ENCODE measurements at places on chromosomes 2 and 18.

GRCh38 chr2:190938771-190939335 lies 58.2 kb downstream of the GLS start:
- no peak for DNase-seq

DNA sequence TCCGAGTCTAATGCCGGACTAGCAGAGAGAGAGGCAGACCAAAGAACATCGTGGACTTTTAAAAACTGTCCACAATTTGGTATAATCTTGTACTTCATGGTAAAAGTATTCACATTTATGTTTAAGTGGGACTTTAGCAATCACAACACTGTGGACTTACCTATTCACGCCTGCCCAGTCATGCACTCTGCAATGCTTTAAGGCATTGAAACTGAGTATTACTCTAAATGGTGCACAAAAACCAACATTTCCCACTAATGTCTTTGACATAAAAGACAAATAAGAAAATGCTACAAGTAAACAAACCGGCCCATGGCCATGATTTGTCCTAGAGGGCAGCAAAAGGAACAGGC lies 91.3 kb downstream of the ACVR1 start:
- no peak for DNase-seq

DNA sequence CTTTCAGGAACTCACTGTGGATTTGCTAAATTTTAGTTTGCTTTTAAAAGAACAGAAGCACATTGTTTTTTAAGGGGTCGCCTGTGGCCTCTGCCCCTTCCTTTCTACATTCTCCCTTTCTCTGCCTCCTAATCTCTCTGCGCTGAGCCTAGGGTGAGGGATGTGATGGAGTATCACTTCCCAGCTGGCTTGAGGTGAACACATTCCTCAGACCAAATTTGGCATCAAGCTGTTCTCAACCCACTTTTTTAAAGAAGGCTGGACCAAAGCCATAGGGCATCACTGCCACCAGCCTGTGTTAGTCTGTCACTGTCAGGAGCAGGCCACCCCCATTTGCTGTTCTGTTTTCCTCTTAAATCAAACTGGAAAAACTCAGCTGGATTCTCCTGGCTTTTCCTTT lies 27.4 kb downstream of the EIF4E2 start:
- no peak for DNase-seq

- DNase-seq, result no peak
Measured at GRCh38 chr18:48813833-48814489, 136.8 kb downstream of the SMAD7 start.

DNA sequence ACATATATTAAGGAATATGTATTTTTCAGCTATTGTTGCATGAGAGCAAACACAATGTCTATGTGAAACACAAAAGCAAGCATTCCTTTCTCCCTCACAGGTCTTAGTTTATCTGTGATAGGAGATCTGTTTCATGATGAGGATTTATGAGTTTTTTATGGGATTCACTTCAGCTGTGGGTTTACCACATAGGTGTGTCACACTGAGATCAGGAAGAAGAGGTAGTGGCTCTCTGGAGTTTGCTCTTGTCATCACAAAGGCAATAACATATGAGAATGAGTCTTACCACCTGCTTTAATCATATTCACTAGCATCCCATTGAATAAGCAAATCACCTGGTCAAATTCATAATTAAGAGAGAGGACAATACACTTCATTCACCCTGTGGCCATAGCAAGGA lies 960.3 kb upstream of the SLC39A10 start:
- no peak for DNase-seq

GRCh38 chr2:221486106-221486505 lies 86.0 kb downstream of the EPHA4 start:
- no peak for DNase-seq

GRCh38 chr2:6301426-6301825 lies 564.3 kb downstream of the CMPK2 start:
- DNase-seq, result no peak

GRCh38 chr18:35717182-35717581 lies 135.6 kb downstream of the GALNT1 start:
- no peak for DNase-seq

DNA sequence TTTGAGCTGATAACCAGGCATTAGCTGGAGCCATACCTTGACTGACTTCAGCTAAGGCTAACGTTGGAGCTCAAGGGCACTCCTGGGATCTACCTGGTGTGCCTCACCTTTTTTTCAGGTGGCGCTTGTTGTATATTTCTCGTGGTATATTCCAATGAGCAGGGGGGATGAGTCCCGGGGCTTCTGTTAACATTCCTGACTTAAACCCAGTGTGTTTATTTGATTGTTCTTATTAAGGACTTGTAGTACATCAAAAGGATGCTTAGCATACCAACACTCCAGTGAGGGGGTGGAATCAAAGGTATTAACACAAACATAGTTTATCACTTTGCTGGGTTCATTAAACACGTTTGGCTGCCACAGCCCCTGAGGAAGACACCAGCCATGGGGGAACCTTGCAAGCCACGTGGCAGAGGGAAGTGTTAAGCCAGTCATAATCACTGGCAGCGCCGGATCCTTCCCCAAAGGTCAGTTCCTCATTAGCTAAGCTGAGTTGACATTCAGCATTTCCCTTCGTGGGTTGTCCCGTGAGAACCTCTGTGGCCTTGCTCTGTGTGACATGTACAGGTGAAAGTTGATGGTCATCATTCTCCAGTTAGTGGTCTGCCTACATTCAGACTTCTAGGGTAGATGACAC lies 119.5 kb upstream of the MCFD2 start:
- no peak for DNase-seq

GRCh38 chr2:33373986-33374385 lies 102.5 kb upstream of the RASGRP3 start:
- DNase-seq, result no peak

DNA sequence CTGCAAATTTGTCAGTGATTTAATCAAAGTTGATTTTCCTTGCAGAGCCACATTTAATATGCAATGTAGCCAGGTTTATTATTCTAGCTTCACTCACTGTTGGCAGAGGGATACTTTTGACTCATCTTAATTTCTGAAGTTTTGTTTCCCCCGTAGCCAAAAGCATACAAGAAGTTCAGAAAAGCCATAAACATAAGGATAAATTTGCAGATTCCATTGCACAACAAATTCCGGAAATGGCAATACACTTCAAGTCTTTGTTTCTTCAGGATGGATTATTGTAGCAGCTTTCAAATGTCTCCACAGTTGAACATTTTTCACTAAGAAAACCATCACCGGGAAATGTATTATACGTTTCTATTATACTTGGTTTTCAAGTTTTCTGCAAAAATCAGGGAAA lies 88.0 kb upstream of the ZCCHC2 start:
- no peak for DNase-seq

GRCh38 chr2:5391362-5391761 lies 300.8 kb upstream of the SOX11 start:
- no peak for DNase-seq

DNA sequence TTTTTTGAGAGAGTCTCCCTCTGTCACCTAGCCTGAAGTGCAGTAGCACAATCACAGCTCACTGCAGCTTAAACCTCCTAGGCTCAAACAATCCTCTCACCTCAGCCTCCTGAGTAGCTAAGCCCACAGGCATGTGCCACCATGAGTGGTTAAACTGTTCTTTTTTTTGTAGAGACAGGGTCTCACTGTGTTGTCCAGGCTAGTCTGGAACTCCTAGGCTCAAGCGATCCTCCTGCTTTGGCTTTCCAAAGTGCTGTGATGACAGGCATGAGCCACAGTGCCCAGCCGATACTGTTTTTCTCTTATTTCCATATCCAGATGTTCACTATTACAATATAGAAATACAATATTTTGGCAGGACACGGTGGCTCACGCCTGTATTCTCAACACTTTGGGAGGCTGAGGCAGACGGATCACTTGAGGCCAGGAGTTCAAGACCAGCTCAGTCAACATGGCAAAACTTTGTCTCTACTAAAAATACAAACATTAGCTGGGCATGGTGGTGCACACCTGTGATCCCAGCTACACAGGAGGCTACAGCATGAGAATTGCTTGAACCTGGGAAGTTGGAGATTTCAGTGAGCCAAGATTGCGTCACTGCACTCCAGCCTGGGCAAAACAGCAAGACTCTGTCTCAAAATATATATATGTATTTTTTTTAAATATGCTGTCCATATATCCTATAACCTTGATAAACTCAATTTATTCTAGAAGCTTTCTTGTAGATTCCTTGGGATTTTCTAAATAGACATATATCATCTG lies 24.7 kb downstream of the WDR33 start:
- no peak for DNase-seq

DNA sequence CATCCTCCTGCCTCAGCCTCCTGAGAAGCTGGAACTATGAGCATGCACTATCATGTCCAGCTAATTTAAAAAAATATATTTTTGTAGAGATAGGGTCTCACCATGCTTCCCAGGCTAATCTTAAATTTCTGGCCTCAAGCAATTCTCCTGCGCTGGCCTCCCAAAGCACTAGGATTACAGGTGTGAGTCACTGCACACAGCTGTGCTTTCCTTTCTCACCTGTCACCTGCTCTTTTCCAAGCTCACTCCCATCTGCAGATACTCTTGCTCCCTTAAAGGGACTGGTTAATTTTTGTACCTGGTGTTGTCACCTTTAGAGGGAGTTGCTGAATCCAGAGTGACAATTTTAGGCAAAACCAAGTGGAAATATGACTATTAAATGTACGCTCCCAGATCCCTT lies 178.2 kb downstream of the LOXHD1 start:
- DNase-seq, result no peak

DNA sequence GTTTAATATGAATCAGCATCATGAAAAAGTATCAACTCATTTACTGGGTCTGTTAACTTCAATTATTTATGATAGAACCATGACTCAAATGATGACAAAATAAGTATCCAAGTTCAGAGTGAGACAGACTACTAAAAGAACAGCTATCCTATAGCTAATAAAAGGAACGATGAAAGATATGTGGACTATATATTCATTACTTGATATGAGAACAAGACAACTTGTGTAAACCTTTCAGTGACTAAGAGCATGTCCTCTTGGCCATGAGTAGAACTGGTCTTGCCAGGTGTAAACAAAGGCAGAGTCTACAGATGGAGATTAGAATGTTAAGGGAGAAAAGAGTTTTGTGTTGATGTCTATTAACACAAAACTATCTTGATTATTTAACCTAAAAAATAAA lies 360.4 kb upstream of the ZC3H15 start:
- no peak for DNase-seq
